Fibroblast of upper back skin (primary cell): ENCODE measurements at places on chromosomes 5 and 9.

GRCh38 chr9:1353291-1353690 is 303.1 kb downstream of the DMRT2 start:
- no peak for DNase-seq

GRCh38 chr5:7978114-7978513 is 109.2 kb downstream of the MTRR start:
- DNase-seq: no peak

GRCh38 chr5:143828710-143829109 is 16.7 kb downstream of the HMHB1 start:
- no peak for DNase-seq

DNA sequence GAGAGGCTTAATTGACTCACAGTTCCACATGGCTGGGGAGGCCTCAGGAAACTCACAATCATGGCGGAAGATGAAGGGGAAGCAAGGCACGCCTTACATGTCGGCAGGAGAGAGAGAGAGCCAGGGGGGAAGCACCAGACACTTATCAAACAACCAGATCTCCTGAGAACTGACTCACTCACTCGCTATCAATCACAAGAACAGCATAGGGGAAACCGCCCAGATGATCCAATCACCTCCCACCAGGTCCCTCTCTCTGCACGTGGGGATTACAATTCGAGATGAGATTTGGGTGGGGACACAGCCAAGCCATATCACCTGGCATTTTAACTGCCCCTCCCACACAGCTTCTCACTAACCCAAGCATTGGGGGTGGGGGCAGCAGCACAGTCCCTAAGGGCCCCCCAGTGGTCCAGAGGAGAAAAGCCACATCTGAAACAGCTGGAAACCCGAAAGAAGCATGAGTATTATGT is 76.1 kb upstream of the ASS1 start:
- peak; percentile 5 for DNase-seq

GRCh38 chr5:170360709-170361108 is 28.5 kb downstream of the KCNMB1 start:
- no peak for DNase-seq

DNA sequence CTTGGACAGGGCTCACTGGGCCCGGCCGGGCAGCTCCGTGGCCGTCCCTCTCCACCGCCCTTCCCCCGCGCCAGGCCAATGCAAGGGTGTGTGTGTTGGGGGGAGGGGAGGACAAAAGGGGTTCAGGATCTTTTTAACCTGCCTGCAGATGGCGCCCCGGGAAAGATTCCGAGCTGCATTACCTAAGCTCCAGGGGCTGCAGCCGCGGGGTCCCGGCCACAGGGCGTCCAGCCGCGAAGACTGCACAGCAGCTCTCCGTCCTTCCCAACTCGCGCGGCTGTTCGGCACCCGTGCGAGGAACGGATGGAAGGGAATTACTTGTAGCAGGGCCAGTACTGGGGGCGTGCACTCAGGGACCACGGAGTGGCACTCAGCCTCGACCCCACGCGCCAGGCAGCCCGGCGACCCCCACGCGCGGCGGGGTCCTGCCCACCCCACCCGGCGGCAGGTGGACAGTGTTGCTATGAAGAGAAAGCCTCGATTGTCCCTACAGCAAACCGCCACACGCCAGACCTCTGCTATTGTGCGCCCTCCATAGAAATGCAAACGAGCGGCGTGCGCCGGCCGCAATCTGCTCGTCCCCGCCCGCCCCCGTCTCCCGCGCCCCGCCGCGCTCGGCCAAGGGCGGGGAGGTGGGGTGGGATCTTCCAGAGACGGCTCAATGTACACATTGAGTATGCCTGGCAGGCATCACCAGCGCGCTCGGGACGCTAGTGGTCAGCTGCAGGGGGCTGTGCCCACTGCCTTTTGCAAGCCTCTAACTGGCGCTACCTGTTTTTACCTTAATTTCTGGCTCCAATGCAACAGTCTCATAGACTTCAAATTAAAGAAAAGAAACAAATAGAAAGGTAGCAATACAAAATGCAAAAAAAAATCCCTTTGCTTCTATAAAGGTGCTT is 796 bp upstream of the GADD45G start:
- DNase-seq: peak; percentile 67

DNA sequence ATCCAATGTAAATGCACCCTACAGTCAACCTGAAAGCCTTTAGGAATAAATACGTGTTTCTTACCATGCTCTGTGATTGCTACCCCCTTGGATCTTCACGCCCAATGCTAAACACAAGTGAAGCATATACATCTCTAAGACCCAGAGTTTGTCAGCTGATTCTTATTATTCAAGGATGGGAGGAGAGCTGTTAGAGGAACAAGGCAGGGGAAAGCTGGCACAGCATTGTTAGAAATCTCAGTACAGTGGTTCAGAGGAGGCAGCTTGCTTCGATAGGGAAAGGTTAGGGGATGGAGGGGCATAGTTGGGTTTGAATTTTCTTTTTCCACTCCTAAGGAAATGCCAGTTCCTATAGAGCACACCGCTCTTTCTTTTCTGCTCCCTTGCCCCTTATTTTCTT is 16.7 kb upstream of the TAF11L2 start:
- DNase-seq: no peak

GRCh38 chr9:87422999-87423398 is 74.7 kb upstream of the DAPK1 start:
- no peak for DNase-seq

DNA sequence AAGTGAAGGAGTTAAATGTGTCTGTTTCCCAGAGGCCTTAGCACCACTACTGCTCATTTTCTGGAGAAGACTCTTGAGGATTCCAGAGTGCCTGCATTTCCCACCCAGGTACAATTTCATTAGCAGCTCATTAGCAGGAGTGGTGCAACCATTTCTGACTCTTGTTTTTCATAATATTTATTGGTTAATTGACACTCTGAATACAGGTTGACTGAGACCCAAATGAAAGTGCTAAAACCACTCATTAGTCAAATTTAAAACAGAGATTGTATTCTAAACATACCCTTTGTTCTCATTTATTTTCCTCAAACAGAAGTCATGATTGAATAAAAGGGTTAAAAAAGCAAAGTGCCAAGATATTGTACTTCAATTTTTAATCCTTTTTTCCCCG is 134.5 kb downstream of the SIL1 start:
- no peak for DNase-seq

DNA sequence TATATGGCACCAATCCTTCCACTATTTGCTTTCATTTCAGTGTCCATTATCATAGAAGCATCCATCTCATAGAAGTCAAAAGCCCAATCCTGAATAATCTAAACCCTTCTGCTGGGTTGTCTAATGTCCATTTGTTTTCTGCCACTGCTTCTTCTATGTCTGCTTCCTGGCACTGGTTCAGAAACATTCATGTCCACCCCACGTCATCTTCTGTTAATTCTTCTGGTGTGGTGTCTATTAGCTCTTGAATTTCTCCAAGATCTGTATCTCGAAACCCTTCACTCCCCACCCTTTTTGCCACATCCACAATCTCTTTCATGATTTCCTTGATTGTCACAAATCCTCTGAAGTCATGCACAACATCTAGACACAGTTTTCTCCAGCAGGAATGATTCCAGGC is 23.2 kb upstream of the GOLGA1 start:
- DNase-seq: no peak

DNA sequence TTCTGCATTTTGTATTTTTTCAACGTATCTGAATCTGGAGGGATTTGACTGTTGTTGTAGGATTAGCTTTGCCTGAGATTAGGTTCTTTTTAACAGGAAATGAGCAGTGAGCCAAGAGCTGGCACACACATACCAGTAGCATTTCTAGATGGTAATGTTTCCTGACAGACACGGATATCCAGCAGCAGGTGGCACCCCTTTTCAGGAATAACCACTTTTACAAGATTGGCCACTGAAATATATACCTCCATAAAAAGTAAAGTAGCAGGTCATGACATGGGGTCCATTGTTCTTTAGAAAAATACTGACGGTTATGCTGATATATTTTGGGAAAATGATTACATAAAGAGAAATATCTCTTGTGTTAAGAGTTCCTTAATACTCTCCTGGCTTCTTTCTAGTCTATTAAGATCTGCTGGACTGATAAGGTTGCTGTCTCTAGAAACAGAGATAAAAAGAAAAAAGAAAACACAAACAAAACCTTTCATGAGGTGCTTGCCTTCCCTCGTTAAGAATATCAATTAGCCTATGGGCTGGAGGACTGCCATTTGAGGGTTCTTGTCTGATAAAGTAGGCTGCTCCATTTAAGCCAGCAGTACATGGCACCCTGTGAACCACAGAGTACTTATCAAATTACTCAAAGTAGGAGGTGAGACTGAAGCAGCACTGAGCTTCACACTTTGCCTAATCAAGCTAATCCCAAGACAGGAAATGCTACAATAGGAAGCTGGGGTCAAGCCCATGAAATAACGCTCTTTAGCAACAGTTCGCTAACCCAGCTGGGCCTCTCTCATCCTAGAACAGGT is 101.6 kb upstream of the PCA3 start:
- DNase-seq: no peak

DNA sequence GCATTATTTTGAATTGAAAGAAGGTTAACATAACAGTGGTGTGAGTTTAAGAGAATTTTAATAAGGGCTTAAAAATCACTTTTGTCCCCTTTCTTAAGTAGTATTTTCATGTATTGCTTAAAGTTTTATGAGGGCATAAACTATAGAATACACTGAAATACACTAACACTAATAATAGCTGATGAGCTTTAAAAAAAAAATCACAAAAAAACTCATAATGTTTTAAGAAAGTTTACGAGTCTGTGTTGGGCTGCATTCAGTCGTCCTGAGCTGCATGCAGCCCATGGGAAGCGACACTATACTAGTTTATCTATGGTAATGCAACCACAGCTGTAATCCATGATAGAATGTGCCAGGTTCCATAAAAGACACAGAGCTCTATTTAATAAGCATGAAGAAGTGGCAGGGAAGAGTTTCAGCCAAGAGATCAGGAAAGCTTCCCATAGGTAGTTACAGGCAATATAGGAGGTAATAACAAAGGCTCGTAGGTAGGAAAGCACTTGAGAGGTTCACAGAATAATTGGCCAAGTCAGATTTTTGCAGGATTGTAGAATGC is 4.5 kb downstream of the SREK1IP1 start:
- DNase-seq: no peak

GRCh38 chr5:120306303-120306702 is 157.8 kb upstream of the PRR16 start:
- no peak for DNase-seq

- DNase-seq: no peak
These were observed 54.0 kb upstream of the GRIN3A start for GRCh38 chr9:101792475-101792874.

- DNase-seq: peak; percentile 86
These were observed 66.7 kb upstream of the ADRA1B start for GRCh38 chr5:159849437-159850083.

DNA sequence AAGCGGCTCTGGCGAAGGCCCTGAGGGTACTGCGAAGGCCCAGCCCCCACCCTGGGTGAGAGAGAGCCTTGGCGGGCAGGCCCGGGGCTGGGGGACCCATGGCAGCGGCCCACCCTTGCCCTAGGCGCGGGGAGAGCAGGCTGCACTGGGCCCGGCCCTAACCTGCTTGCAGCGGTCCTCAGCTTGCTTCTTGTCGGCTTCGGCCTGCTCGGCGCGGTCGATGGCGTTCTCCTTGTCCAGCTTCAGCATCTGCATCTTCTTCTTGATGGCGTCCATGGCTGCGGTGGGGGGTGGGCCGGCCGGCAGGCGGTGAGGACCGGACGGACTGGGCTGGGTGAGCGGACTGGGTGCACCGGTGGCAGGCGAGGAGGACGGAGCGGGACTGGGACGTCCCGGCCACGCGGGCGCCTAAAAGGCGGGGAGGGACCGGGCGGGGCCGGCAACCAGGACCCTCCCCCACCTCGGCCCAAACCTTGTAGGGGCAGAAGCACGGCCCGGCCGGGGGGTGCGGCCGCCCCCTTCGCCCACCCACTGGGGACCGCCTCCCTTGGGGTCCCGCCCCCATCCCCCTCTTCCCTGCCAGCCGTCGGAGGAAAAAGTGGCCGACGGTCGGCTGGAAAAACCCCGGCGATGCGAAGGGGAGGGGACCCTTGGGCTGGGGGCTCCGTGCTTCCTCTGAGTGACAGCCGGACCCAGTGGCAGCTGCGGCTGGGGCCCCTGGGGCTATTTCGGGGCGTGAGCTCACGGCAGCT is at the start of gene TPM2:
TPM2 (minus strand) TSS at position 384 of the 752 bp plus-strand sequence; CDS start at position 276, 108 bp downstream.
- DNase-seq: peak; percentile 93

DNA sequence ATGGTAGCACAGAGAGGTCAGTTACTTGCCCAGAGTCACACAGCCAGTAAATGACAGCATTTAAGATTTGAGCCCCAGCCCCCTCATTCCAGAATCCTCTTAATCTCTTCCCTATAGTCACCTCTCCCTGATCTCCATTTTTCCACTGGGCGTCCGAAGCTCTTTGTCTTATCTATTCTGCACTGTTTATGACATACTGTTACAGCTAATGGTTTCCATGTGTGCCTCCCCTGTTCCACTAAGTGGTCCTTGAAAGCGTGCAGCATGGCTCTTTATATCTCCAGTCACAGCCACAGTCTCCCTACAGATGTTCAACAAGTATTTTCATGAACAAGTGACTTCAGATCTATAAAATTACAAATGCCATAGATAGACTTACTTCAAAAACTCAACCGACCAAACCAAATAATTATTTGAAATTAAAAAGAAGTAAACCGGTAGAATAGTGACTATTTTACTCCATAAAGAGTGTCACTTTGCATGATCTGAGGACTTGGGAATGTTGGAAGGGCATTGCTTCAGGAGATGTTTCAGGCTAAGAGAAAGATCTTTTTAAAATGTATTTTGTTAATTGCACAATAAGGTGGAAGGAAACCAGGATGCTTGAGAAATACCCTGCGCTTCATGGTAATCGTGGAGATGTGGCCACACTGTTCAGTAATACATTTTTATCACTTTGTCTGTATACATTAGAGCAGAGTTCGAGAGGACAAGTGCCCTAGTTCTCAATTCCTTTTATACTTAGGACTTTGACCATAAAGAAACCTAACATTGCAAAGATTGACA is 237.2 kb downstream of the FBXL7 start:
- peak; percentile 25 for DNase-seq

DNA sequence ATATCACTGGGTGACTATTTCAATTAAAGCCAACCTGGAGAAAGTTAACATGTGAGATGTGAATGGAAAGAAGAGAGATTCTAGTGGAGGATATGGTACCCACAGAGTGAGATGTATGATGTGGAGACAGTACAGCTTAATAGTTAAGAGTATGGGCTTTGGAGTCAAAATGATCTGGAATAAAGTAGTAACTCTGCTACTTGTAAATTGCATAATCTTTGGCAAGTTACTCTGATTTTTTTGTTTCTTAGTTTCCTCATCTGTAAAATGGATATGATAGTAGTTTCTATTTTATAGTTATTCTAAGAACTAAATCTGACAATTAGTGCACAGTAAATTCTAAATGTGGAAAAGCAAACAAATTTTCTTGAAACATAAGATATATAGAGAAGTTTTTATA is 79.2 kb downstream of the ISOC1 start:
- no peak for DNase-seq
